ENCODE measurements at places on chromosomes 12 and 14. TPM values are rescaled to one million over a fixed set of nuclear protein-coding genes. Genes with fewer than 3 reads are reported as not detected.
A peak's percentile ranks its signal among the peaks of the same experiment; 100 is the strongest.

A2M gene
- 362 TPM for polyA plus RNA-seq

DNA sequence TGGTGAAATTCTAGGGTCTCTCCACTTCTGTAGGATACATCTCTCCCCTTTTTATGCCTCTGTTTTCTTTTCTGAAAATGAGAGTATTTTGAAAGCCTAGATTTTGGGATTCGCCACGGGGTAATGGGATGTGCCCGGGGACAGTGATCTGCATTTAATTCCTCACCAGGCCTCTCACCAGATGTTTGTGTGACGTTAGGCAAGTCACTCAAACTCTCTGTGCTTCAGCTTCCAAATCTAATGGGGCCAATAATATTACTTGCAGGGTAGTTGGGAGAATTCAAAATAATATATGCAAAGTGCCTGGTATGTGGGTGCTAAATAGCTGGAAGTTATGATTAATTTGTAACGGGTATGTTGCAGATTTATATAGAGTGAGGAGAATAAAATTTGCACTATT is 78.8 kb downstream of the C12orf75 start:
- DNase-seq: no peak

PLEKHG7 gene
- 0.85 TPM for polyA plus RNA-seq

TCL1B gene
- polyA plus RNA-seq: not detected

TSPAN19 gene
- polyA plus RNA-seq: not detected

DNA sequence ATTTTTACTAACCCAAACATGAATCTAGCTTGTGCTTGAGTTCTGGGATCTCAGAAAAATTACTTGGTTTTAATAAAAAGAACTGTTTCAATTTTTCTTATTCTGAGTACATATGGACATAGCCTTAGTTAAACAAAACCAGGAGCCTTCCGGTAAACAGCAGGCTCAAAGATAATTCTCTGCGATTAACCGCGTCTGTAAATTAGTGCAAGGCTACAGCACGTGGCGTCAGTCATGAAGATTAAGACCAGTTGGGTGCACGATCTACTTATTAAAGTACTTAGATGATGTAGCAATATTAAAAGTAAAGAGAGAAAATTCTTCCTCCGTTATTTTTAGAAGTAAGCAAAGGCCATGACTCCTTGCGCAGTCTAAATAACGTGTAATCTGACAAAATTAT is 700 bp downstream of the KCNJ8 start:
- DNase-seq: no peak

ACVRL1 gene
- 52.0 TPM for polyA plus RNA-seq

DNA sequence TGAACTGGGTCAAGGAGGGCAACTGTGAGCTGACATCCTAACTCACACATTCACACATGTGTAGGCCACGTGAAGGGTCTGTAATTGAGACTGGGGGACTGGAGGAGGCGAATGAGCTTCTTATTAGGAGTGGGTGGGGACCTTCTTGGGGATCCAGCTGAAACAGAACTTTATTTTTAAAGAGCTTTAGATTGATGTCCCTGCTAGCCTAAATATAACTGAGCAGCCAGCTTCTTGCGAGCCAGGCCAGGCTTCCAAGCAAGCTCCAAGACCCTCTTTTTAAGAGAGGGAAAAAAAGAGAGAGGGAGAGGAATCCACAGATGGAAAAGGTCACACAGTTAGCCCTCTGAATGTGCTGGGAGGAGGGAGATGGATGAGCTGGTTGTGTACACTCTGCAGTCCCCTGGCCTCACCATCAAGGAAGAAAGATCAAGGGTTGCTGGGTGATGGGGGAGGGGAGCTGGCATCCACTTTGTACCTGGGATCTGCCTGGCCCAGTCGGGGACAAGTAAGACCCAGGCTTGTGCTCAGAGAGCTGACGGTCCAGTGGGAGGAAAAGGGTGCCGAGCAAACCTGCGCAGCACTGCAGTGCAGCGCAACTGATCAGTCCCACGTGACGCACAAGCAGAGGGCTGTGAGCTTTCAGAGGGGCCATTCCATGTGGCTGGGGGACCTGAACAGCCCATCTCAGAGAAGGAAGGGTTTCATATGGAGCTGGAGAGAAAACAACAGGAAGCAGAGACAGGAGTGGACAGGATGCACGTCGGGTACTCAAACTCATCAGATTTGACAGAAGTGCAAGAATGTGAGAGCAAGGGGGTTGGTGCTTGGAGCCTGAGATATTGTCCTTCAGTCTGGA is 154.5 kb downstream of the ZFP36L1 start:
- DNase-seq: no peak

GRCh38 chr12:64666054-64666914 is 56.0 kb downstream of the RASSF3 start:
- DNase-seq: no peak

PTCSC3 gene
- polyA plus RNA-seq: not detected

DNA sequence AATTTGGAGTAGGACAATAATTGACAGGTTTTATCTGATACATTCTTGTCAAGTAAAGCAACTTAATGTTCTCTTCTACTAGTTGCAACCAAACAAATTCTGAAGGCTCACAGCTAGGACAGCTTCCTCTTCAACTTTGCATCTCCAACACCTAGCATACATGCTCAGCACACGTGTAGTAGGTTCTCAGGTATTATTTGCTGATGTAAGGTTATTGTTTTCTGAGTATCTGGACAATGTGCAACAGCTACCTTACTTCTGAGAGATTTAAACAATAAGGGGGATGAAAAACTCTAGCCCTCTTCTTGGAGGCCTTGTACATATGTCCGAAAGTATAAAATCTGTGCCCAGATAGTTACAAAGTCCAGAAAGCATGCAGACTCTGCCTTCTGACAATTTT is 15.5 kb upstream of the FLRT2 start:
- no peak for DNase-seq

DNA sequence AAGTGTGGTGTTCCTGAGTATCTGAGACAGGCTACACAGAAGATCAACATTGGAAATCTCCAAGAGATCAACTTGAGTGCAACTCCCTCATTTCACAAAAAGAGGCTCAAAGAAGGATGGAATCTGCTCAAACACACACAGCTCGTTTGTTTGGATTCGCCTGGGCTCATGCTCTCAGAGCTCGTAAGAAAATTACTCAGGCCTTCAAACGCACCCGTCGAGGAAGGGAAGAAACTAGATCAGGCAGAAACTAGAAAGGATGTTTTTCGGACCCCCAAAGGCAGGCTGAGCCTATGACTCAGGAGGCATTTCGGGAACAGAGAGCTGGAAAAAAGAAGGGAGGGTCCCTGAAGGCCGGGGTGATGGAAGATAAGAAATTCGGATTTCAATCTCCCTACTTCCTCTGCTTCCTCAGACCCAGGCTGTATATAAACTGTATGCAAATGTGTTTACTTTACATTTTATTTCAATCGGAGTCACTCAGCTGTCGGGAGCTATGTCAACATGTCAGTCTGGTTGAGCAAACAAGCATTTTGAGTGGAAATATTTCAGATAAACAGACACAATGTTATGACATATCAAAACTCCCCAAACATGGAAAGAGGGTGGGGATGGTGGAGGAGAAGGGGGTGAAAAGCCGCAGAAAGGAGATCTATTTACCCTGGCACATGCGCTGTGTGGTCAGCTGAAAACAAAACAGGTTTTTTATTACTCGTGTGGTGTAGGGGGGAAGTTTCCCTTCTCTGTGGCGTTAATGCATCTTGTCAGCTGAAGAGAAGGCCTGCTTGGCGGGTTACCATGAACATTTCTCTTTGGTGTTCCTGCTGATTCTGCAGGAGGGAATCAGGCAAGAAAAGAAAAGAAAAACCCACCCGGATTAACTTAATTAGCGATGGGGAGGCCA is 129.1 kb upstream of the TBX3 start:
- DNase-seq: no peak

DNA sequence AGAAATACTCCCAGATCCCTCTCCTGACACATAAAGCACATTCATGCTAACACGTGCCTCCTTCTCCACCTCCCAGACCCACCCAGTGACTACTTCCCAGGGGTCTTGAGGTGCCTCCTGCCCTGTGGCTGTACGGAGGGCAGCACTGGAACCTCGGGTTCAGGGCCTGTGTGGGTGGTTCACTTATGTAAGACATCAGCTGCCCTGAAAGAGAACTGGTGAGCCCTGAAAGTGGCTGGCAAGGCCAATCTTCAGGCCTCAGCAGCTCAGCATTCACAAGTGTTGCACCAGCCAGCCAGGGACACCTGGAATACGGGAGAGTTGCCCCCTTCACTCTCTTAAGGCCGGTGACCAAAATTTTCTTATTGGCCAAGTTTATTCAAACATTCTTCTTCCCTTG is 38.9 kb upstream of the NTF3 start:
- no peak for DNase-seq

PRH2 gene
- not detected for polyA plus RNA-seq

HOXC12 gene
- 0.48 TPM for polyA plus RNA-seq

- no peak for DNase-seq
These were observed 14.0 kb downstream of the CPM start for GRCh38 chr12:68918960-68919359.

ATP23 gene
- 10.4 TPM for polyA plus RNA-seq

- DNase-seq: no peak
These were observed 1.7 kb downstream of the RARG start for GRCh38 chr12:53230108-53230845.

GRCh38 chr14:70662816-70663215 is 21.1 kb downstream of the TTC9 start:
- DNase-seq: no peak

INF2 gene
- polyA plus RNA-seq: 69.9 TPM

BDKRB1 gene
- 0.94 TPM for polyA plus RNA-seq

PAX9 gene
- polyA plus RNA-seq: 0.23 TPM

FAM90A1 gene
- polyA plus RNA-seq: 1.0 TPM

CPNE6 gene
- not detected for polyA plus RNA-seq

SPIC gene
- polyA plus RNA-seq: not detected

TMEM121 gene
- 2.9 TPM for polyA plus RNA-seq

GRCh38 chr14:22657861-22658260 is 13.7 kb upstream of the OR6J1 start:
- DNase-seq: peak; percentile 15

SIX6 gene
- polyA plus RNA-seq: not detected

Measured in hindlimb muscle (tissue), 1 donor.